ENCODE measurements at places on chromosomes 6 and 20. TPM values are rescaled to one million over a fixed set of nuclear protein-coding genes. Genes with fewer than 3 reads are reported as not detected.

DNA sequence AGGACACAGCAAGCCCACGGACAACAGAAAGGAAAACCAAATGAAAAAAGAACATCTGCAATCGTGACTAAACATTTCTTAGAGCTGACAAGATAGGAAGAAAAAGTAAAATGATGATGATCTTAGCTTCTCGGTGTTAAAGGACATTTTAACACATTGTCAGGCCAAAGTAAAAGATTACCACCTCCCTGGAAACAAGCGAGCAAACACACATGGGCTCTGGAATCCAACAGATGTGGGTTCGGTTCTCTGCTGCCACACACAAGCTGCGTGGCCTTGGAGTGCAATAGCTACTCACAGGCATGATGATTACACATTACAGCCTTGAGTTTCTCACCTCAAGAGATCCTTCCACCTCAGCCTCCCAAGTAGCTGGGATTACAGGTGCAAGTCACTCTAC, 7.5 kb upstream of the AAR2 start:
- DNase-seq, result no peak

GRCh38 chr6:13304580-13305260, 23.6 kb downstream of the TBC1D7 start:
- no peak for DNase-seq

TOX2 gene
- 28.4 TPM for total RNA-seq

- no peak for DNase-seq
Measured at GRCh38 chr20:44800391-44801046, 9.8 kb downstream of the RIMS4 start.

SLC13A3 gene
- total RNA-seq, result 0.10 TPM

AHCY gene
- total RNA-seq, result 133 TPM

STX16 gene
- 27.7 TPM for total RNA-seq

GRCh38 chr6:129733290-129733689, 23.3 kb upstream of the ARHGAP18 start:
- DNase-seq, result no peak

- no peak for DNase-seq
Measured at GRCh38 chr6:164230259-164230658, 815.7 kb downstream of the QKI start.

DNA sequence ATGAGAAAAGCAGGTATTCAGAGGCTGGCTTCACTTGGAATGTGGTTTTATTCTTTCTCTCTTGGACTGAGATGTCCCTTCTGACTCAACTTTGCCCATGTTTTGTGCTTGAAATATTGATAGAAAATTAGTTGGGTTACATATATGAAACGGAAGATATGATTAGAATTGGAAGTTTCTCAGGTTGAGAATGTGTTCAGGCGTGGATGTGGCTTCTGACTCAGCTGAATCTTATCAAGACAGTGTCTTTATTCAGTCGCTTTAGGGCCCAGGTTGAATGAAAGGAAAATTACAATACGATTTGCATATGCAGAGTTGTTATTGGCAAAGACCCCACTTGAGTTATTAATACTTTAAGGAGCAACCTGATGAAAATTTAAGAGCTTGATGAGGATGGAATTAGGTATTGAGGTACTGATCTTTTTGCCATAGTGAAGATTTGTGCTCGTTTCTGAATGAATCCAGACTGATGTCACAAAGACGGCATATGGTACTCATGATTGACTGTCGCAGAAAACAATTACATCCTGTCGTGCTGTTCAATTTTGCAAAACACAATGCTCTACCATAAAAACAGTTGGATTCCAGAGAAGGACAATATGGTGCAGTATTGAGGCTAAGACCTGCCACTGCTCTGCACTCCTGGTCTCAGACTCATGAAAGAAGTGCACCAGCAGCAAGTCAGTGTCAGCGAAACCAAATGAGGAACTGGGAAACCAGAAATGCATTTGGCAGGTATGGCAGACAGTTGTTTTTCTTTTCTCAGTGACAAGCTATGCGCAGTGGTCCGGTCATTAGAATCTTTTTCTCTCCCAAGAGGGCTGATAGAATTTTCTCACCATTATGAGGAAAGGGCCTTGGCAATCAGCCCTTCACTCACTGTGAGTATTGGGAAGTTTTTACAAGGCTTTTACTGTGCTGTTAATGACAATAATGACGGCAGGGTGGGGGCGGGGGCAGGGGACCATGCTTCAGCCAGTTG, 158.3 kb downstream of the DOK5 start:
- no peak for DNase-seq

GRCh38 chr6:72911463-72912155, 289.7 kb downstream of the KCNQ5 start:
- no peak for DNase-seq

DNA sequence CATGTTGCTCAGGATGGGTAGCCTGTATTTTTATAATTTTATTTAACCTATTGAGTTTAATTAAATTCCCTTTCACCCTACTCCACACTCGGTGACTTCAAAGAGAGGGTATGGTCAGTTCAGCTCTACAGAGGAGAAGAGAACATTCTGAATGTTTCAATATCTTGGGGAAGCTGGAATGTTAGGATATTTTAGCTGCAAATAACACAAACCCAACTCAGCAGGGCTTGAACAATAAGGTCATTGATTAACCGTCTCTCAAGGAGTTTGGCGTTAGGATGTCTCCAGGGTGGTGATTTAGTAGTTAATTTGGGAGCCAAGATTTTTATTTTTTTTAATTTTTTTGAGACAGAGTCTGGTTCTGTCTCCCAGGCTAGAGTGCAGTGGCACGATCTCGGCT, 143.6 kb upstream of the SALL4 start:
- no peak for DNase-seq

RRAGD gene
- total RNA-seq, result 3.5 TPM

BPIFA1 gene
- not detected for total RNA-seq

GRCh38 chr6:126534401-126534800, 194.5 kb downstream of the CENPW start:
- no peak for DNase-seq

GRCh38 chr6:119340796-119341487, 8.6 kb downstream of the MAN1A1 start:
- DNase-seq, result no peak

GRCh38 chr20:44228465-44229258, 18.1 kb upstream of the OSER1 start:
- DNase-seq, result no peak

DNA sequence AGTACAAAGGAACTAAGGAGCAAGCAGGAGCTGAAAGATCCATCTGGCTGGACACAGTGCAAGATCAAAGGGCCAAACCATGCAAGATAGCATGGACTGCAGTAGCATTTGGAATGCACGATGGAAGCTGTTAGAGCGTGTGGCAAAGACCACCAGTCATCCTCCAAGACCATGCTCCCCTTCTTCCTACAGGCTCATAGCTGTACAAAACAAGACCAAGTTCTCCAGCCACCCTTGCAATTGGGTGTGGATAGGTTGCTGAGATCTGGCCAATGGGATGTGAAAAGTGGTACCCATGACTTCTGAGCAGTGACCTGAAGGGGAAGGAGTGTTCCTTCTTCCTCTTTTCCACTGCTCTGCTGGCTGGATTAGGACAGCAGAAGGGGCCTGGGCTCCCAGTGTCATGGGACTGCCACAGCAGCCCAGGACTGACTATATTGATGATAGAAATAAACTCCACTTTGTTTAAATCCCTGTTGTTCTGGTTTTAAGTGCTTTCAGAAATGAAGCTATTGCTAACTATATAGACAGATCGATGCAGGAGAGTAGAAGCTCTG, 64.9 kb downstream of the SLC22A23 start:
- DNase-seq, result no peak

GRCh38 chr20:58147628-58148370, 80.7 kb downstream of the ANKRD60 start:
- DNase-seq, result no peak

ACSS1 gene
- 10.9 TPM for total RNA-seq

SYNDIG1 gene
- not detected for total RNA-seq

PRICKLE4 gene
- 6.4 TPM for total RNA-seq

DLL1 gene
- 10.7 TPM for total RNA-seq

GRCh38 chr6:136960781-136961180, 38.7 kb downstream of the SLC35D3 start:
- DNase-seq, result no peak

CUTA gene
- total RNA-seq, result 140 TPM

PSORS1C1 gene
- total RNA-seq, result 1.8 TPM

- DNase-seq, result no peak
Measured at GRCh38 chr6:155830531-155830930, 374.9 kb upstream of the NOX3 start.

DNA sequence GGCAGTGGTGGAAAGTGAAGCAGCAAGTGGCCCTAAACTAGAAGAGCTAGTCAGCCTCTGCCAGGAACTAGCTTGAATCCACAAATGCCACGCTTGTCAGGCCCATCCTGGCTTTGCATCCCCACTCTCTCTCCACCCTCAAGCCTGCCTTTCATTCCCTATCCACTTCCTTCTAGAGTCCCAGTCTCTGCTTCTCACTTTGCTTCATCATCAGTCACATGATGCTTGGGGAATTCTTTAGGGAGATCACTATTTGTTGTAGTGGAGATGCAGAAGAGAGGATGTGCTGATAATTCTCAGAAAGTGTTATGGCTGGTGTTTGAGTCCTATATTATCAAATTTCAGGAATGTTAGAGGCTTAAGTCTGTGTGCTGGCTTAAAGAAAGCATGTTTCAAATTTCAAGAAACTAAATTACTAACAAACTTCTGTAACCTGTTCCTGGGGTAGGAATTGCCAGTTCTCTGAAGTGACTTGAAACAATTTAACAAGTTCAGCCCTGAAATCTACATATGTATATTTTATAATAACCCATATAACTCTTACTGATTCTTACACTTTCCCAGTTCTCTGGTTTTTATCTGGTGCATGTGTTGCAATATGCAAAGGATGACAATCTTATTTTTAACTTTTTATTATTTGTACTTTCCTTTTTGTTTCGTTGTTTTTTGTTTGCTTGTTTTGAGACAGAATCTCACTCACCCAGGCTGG, 7.5 kb downstream of the TRIM39 start:
- no peak for DNase-seq

ADGRF5 gene
- total RNA-seq, result 502 TPM

DNA sequence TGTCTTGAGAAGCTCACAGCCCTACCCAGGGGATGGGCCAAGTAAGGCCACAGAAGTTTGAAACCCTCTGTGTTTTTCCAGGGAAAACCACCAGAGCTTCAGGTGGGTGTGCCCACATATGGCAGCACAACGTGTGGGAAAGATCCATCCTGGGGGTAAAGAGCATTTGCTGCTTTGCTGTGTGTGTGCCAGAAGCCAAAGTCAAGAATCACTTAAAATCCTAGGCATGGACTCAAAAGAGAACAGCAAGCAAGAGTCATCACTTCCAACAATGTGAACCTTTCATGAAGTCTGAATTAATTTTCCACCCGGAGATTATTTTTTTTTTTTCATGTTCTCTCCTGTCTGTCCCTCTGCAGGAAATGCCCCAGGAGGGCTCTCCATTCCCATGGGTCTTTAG, 308.2 kb upstream of the SGK1 start:
- no peak for DNase-seq

DNA sequence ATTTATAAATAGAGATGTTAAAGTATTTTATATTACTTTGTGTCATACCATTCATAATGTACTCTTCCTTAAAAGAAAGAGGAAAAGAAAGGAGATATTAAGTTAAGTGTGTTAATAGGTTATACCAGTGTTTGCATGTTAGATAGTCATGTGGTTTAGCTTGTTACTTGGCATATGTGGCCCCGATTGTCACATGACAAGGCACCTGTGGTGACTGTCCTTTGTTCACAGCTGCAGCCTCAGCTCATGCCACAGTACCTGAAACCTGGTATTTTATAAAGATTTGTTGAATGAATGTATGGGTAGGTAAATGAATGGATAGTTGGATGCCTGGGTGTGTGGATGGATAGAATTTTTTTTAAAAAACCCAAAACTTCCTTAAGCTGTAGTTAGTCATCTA, 306.1 kb upstream of the FLRT3 start:
- no peak for DNase-seq

DNA sequence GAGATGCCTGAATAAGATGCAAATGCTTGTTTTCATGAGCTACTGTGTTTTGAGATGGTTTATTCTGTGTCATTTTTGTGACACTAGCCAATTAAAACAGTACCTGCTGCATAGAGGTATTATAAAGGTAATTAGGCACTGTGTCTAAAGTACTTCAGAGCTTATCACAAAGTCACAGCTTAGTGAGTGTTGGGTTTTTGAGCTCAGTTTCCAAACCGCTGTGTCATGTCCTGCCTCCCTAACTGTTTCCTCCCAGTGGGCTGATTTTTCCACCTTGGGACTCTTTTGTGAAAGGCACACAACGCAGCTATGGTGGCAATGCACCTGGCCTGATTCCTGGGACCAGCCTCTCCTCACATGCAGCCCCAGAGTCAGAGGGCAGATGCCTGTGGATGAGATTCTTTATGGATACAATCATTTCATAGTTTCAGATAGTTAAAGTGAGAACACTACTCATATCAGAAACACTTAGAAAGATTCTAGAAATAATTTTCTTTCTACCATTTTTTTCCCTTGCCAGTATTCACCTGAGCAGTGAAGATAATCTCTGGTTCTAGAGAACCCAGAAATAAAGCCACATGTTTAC, 41.3 kb upstream of the TAGAP start:
- no peak for DNase-seq

DNA sequence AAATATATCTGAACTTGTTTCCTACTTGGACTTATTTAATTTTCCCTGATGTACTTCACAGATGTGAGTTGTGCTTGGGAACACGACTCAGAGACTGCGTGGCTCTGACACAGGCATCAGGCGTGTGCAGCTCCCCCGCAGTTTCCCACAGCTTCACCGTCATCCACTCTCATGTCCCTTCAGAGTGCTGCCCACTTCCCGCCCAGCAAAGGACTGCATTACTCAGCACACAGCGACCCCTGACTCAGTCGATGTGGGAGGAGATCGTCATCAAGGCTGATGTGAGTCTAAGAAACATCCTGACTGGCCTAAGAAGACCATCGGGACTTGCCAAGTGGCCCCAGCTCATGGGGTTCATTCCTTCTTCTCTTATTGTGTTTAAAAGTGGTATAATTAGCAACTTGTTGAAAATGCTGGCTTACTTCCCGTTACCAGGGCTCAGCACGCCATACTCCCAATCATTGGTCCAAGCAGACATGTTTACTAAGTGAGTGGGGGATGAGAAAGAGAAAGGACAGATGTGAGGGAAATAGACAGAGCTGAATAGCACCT, 539.4 kb upstream of the JARID2 start:
- DNase-seq, result no peak

CD93 gene
- 604 TPM for total RNA-seq

GRCh38 chr6:44263354-44264100, 1.8 kb downstream of the NFKBIE start:
- no peak for DNase-seq

- DNase-seq, result no peak
Measured at GRCh38 chr20:33609504-33609903, 52.6 kb upstream of the C20orf144 start.
